Activated CD8-positive, alpha-beta T cell treated with anti-CD3 and anti-CD28 coated beads, Interleukin-2, amount 10 ng/mL, durations not matched to agents 7 days and 5 days (primary cell): ENCODE measurements at places on chromosomes 4 and X.

GRCh38 chr4:25367004-25367621 lies 9.9 kb upstream of the ANAPC4 start:
- H3K4me3 ChIP-seq, result no peak overlapping the region
- H3K4me1 ChIP-seq, result no peaks in the 10 kb centered on the region
- H3K36me3 ChIP-seq, result peaks cover 8% of the 10 kb centered on the region
- no peaks in the 10 kb centered on the region for H3K27me3 ChIP-seq

DNA sequence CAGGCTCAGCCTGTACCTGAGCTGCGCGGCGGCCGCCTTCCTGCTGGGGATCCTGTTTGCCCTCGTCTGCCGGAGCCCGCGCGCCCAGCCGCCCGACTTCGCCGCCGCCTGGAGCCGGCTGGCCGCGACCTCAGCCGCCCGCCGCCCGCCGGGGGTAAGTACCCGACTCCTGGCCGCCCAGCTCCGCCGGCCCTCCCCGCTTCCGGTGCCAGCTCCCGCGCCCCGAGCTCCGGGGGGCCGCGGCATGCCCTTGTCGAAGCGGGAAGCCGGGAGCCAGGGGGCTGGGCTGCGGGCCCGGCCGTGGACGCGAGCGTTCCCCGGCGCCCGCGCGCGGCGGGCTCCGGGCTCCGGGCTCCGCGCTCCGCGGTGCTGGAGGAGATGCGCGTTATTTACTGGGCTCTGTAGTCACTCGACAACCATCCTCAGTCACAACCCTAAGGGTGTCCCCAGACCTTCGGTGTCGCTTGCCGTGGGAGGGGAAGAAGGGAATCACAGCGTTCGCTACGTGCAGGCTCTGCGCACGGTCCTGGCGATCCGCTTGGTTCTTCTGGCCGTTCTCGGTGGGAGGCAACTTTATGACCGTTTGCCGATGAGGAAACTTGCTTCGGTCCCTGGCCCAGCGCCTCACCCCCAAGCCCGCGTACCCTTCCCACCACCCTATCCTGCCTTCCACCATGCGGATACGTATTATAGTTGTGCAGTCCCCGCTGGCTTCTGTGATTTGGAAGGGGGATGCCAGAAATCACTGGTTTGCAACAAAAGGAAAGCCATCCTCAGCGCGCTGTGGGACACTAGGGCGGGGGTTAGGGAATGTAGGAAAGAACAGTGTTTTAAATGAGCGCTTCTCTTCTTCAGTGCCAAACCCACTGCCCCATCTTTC lies 944 bp downstream of the SNX25 start:
- H3K27ac ChIP-seq, result peak overlapping the region; percentile 82
- peaks cover 2% of the 10 kb centered on the region for H3K27me3 ChIP-seq
- H3K4me1 ChIP-seq, result peaks cover 24% of the 10 kb centered on the region
- H3K36me3 ChIP-seq, result peaks cover 3% of the 10 kb centered on the region
- H3K4me3 ChIP-seq, result peak overlapping the region; percentile 82
- peak; percentile 57 for DNase-seq

- no peaks in the 10 kb centered on the region for H3K4me1 ChIP-seq
- no peak overlapping the region for H3K27ac ChIP-seq
- DNase-seq, result no peak
- no peaks in the 10 kb centered on the region for H3K27me3 ChIP-seq
- no peaks in the 10 kb centered on the region for H3K36me3 ChIP-seq
These were observed 87.7 kb upstream of the SHISA3 start for GRCh38 chr4:42309361-42310260.

GRCh38 chr4:82776925-82777542 lies 21.6 kb downstream of the SCD5 start:
- no peak for DNase-seq
- no peaks in the 10 kb centered on the region for H3K4me1 ChIP-seq
- peaks cover 2% of the 10 kb centered on the region for H3K36me3 ChIP-seq
- no peaks in the 10 kb centered on the region for H3K27me3 ChIP-seq
- no peak overlapping the region for H3K27ac ChIP-seq
- H3K4me3 ChIP-seq, result no peak overlapping the region

- no peak for DNase-seq
- no peaks in the 10 kb centered on the region for H3K36me3 ChIP-seq
- H3K27me3 ChIP-seq, result peaks cover 8% of the 10 kb centered on the region
- no peak overlapping the region for H3K27ac ChIP-seq
- no peak overlapping the region for H3K4me3 ChIP-seq
These were observed 9.5 kb downstream of the ASB5 start for GRCh38 chr4:176259330-176260090.

DNA sequence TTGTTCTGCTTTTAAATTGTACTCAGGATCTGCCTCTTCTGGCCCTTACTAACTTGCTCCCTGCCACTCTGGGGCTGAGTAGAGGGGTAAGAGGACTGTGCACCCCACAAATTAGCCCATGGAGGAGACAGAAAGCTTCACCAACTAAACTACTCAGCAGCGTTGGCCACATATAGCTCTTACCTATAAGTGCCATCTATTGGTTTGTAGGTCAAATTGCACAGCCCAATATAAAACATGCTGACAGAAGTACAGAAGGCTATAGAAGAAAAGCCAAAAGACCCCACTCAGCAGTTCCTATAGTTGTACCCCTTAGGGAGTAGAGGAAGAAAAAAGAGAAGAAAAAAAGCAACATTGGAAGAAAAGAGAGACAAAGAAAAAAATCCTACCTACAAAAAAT lies 341.2 kb upstream of the FMR1 start:
- no peak for DNase-seq
- H3K36me3 ChIP-seq, result no peaks in the 10 kb centered on the region
- no peaks in the 10 kb centered on the region for H3K4me1 ChIP-seq
- no peak overlapping the region for H3K27ac ChIP-seq
- H3K27me3 ChIP-seq, result no peaks in the 10 kb centered on the region
- H3K4me3 ChIP-seq, result no peak overlapping the region

DNA sequence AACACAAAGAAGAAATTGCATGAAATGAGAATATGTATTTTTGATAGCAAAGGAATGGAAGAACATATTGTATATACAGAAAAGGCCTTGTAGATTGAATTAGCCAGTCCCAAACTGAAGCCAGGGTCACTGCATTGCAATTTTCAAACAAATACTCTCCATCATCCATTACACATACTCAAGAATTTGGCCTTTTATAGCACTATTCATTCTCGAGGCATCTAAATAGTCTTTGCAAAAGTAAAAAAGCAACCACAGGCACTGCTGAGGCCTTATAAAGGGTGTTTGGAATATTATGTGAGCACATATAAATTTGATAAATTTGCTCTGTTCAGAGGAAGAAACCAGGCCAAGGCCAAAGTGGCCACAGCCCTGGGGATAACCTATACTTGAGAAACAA lies 123.0 kb downstream of the ZNF827 start:
- H3K4me1 ChIP-seq, result peaks cover 18% of the 10 kb centered on the region
- peaks cover 56% of the 10 kb centered on the region for H3K36me3 ChIP-seq
- no peak overlapping the region for H3K4me3 ChIP-seq
- no peak overlapping the region for H3K27ac ChIP-seq
- no peaks in the 10 kb centered on the region for H3K27me3 ChIP-seq
- DNase-seq, result no peak

DNA sequence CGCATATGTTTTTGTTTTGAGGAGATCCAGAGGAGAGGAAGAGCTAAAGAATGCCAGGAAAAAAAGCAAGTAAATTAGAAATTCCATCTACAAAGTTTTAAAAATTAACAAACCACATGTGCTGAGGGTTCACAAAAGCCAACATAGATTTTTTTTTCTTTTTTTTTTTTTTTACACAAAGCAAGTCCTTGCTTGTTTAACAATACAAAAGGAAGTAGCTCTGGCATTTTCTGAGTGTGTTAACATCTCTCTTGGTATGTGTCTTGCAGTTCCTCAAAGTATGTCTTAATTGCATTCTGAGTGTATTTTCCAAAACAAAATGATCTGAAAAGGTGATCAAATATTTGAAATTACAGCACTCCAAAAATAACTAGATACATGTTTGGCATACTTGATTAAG lies 1682.7 kb upstream of the AGA start:
- H3K4me3 ChIP-seq, result no peak overlapping the region
- H3K4me1 ChIP-seq, result no peaks in the 10 kb centered on the region
- no peak overlapping the region for H3K27ac ChIP-seq

GRCh38 chrX:24253469-24253868 lies 60.4 kb downstream of the SUPT20HL2 start:
- no peaks in the 10 kb centered on the region for H3K4me1 ChIP-seq
- H3K27ac ChIP-seq, result no peak overlapping the region
- no peak for DNase-seq
- H3K27me3 ChIP-seq, result peaks cover 3% of the 10 kb centered on the region

- H3K4me3 ChIP-seq, result no peak overlapping the region
- no peak overlapping the region for H3K27ac ChIP-seq
- H3K4me1 ChIP-seq, result no peaks in the 10 kb centered on the region
- no peaks in the 10 kb centered on the region for H3K27me3 ChIP-seq
- no peak for DNase-seq
- no peaks in the 10 kb centered on the region for H3K36me3 ChIP-seq
These were observed 59.3 kb downstream of the WDFY3 start for GRCh38 chr4:84907145-84907544.

DNA sequence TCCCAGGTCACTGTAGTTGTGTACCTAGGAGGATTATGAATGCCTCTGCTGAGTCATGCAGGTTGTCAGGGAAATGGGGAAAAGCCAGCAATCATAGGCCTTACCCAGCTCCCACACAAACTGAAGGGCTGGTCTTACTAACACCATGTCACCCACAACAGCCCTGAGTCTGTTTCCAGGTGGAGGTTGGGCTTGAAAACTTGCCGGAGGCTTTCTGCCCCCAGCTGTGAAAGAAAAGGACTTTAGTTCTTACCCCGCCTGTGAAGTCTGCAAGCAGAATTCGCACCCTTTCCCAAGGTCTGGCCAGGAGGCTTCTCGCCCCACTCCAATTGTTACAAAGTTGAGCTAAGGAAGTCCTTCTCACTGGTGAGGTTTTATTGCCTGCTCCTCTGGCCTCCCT lies 143.9 kb downstream of the RPS6KA6 start:
- H3K4me3 ChIP-seq, result no peak overlapping the region
- no peaks in the 10 kb centered on the region for H3K4me1 ChIP-seq
- H3K27ac ChIP-seq, result no peak overlapping the region
- H3K36me3 ChIP-seq, result no peaks in the 10 kb centered on the region
